ENCODE measurements at places on chromosomes 6 and 20.

DNA sequence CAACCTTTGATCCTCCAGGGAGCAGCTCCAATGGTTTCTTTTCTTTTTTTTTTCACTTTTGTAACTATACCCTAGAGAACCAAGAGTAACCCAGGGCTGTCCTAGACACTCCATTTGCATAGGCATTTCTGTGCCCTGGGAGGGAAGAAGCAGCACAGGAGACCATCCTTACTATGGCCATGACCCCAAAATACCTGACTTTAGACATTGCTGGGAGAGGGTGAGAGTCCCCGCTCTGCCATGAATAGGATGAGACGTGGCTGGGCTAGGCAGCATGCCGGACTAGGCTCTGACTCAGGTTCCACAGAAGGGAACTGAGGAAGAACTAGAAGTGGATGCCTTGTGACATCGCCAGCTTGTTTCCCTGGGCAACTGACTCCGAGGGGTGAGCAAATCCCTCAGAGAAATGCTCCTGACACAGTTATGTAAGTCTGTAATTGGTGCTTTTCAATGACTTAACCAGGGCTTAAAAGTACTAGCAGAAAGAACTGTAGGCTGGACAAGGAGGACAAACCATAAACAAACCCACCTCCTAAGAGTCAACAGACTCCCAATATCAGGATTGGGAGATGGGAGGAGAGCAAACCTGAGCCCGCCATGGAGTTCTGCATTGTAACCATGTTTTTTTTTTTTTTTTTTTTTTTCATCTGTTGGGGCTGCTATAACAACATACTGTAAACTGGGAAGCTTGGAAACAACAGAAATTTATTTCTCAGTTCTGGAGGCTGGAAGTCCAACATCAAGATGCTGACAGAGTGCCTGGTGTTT, 910 bp upstream of the ADTRP start:
- no peak for DNase-seq

DNA sequence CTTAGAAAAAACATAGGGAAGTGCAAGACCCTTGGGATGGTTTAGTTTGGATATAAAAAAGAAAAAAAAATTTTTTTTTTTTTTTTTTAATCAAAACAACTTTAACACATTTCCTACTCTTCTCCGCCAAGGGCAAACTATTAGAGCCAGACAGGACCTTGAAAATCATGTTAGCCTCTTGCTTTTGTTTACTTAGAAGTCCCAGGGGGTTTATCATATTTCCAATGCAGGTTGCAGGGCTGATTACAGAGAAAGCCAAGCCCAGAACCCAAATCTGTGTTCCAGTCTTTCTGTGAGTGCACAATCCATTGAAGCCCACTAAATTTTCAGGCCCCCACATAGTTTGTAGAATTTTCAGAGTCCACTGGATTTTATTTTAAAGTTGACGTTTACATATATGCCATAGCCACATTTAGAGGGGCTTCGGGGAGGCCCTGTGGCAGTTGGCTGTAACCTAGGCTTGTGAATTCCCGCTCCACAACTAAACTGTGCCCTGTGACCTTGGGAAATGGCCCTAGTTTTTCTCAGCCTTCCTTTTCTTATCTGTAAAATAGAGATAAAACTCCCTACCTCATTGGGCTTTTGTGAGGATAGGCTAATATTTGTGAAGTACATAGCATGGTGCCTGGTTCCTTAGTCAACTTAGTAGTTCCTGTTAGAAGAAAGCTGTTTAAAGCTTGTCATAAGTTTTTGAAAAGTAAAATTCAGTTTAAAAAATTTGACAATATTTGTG, 55.7 kb downstream of the NCOA7 start:
- no peak for DNase-seq

GRCh38 chr6:52231406-52232127, 12.7 kb downstream of the IL17F start:
- DNase-seq: no peak

DNA sequence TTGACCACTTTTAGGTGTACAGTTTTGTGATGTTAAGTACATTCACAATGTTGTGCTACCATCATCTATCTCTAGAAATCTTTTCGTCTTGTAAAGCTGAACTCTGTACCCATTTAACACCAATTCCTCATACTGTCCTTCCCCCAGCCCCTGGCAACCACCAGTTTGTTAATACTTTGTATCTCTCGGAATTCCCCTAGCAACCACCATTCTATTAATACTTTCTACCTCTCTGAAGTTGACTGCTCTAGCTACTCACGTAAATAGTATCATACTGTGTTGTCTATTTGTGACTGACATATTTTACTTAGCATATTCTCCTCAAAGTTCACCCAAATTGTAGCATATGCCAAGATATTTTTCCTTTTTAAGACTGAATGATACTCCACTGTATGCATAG, 82.3 kb upstream of the CLDN20 start:
- no peak for DNase-seq

- peak; percentile 92 for DNase-seq
These were observed 107.2 kb downstream of the ATP9A start for GRCh38 chr20:51660672-51661608.

- no peak for DNase-seq
These were observed 38.4 kb downstream of the BANF2 start for GRCh38 chr20:17738154-17738553.

DNA sequence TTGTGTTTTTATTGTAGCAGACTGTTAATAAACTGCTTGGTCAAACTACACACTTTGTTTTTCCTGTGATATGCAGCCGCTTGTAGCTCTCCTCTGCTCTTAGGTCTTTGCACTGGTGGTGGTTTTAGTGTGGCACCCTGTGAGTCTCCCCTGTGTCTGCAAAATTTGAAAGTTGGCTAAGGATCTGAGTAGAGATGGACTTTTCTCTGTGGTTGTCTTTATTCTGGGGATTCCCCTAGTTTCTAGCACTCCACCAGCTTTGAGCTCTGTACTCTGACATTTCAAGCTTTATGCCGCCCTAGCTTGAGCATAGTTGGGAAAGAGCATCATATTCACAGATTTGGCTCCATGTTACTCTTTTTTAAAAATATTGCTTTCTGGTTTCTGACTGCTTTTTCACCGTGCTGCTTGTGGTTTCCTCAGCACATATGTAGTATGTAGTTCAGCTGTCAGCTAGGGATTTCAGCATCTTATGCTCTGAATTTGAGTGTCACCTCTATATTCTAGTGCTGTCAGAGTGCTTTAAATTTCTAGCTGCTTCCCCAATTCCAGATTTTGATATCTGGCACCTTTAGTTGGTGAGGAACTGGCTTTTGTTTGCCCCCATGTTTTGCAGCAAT, 25.4 kb downstream of the CDYL start:
- no peak for DNase-seq

- DNase-seq: no peak
These were observed 201.8 kb downstream of the TTLL2 start for GRCh38 chr6:167526465-167527368.

- DNase-seq: peak; percentile 50
These were observed 108.8 kb upstream of the TCF21 start for GRCh38 chr6:133779916-133780695.

DNA sequence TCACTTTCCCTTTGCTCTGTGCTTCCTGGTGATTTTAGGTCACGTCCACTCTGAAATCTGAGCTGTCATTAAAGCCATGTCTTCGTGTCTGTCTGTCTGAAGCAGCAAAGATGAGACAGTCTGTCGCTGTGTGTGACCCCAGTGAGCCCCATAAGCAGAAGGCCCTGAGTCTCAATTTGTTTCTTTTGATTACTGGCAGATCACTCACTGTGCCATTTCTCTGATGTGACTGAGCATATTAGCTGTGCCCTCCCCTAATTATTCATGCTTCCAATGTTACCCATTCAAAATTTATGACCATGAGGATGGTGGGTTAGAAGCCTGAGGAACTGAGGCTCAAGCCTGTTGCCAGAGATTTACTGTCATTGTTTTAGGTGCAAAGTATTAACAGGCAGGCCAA, 117.6 kb downstream of the PLCB1 start:
- DNase-seq: no peak

- no peak for DNase-seq
These were observed 512.6 kb upstream of the SLC35B3 start for GRCh38 chr6:8947900-8948299.

GRCh38 chr20:44849703-44850102, 35.8 kb upstream of the YWHAB start:
- DNase-seq: no peak

GRCh38 chr20:44465001-44465560, 10.6 kb upstream of the TTPAL start:
- no peak for DNase-seq

DNA sequence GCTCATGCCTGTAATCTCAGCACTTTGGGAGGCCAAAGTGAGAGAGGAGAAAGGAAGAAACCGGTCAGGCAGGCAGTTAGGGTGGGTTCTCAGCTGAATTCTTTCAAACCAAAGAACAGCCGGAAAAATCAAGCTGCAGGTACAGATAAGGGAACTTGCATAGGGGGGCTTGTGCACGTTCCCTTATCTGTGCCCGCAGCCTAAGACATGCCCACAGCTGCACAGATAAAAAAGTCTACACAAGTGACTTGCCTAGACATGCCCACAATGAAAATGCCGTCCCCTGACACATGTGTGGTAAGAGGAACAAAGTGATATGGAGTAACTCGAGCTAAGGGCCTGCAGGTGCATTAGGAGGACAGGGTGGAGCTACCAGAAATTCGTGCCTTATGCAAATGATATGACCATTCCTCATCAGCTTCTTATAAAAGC, 175.8 kb upstream of the SALL4 start:
- no peak for DNase-seq

DNA sequence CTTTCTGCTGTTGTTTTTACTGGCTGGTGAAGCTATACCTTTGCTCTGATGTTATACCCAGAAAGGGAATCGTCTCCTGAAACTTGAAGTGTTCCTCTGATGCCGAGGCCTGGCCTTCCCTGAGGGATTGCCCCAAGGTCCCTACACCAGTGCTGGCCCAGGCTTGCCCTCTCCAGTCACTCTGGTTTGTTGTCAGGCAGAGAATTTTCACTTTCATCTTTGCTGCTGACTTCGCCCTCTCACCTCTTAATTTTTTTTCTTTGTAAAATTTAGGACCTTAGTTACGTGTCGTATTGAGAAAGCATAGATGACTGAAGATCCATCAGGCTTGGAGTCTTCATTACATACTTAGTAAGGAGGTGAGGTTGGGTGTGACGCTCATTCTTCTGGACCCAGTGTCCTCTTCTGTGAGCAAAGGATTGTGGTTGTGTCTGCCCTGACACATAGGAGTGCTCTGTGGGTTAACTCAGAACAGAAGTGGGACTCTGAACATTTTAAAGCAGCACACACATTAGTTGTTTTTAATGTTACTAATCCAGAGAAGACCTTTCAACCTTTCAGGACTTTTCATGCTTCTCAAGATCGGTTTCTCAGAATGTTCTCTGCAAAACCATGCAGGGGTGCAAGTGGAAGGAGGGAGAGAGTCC, 45.4 kb downstream of the TULP4 start:
- no peak for DNase-seq

DNA sequence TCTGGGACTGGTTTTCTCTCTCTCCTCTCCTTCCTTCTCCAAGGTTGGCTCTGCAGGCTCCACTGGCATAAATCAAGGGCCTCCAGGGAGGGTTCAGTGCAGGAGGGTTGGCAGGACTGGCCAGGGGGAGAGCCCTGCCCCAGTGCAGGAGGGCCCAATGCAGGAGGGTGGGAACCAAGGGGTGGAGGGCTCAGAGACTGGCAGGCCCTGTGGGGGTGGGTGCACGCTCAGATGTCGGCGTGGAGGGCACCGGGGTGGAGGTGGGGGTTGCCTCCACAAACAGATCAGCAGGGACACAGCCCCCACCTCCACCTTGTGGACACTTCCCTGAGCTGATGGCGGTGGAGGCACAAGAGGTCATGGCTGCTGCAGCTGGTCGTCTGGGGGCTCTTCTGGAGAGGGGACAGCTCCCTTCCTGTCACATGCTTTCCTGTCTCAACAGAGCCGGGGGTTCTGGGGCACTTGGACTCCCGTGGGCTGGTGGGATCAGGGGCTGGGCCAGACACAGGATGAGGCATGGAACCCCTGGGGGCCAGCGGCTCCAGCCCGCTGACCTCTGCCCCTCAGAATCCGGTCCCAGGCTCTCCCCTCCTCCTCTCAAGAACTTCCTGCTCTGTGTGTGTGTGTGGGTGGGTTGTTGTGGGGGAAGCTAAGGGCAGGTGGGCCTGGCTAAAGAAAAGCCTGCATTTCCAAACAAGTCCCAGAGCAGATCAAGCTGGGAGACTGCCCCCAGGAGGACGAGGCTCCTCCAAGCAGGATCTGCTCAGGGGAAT, 2.7 kb upstream of the ABHD16B start:
- no peak for DNase-seq

- DNase-seq: no peak
These were observed at the start of gene PLA2G7 for GRCh38 chr6:46734867-46735719. TSS of gene PLA2G7 (minus strand) at chr6:46735375. CDS start at chr6:46722891, 12,484 bp downstream.

- DNase-seq: no peak
These were observed 197.7 kb downstream of the SMOC2 start for GRCh38 chr6:168638468-168639271.

DNA sequence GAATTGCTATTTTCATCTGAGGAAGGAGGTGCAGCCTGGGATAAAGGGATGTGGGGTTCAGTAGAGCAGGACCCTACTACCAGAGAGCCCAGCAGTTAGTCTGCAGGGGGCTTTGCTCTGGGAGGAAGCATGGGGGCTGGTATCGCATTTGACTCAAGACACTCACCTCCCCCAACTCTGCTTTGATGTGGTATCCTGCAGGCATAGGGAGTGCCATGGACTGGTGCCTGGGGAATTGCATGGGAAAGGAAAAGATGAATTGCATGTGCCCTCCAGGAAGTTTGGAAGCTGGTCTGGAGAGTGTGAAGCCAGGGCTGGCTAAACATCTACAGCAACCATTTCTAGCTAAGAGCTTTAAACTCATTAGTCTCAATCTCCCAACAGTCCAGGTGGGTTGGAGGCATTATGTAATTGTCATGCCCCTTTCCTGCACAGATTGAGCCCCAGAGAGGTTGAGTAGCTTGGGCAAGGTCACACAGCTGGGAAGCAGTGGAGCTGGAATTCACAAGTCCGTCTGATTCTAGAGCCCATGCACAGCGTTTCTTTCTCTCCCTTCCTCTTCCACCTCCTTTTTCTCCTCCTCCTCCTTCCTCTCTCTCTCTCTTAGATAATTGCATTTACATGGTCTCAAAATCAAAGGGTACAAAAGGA, 26.2 kb upstream of the PNPLA1 start:
- DNase-seq: no peak

GRCh38 chr20:41577129-41578009, 40.8 kb downstream of the CHD6 start:
- no peak for DNase-seq

DNA sequence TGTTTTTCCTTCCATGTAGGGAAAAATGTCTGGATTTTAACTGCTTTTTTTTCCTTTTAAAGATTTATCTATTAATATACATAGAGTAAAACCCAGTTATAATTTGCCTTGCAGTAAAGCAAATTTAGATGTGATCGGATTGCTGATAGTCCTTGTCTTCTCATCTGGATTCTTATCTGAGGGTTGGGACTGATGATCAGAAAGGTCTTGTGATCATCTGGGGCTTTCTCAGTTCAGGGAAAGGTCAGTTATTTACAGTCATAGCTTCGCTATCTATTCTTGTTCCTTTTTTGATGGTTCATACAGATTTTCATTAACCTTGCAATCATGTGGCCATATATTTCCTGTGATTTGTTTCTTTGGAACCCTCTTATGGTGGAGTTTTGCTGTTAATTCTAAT, 63.8 kb upstream of the CLDN20 start:
- DNase-seq: no peak

Measured in AG10803 (cell line).